ENCODE measurements at places on chromosomes 1 and 21.
A peak's percentile ranks its signal among the peaks of the same experiment; 100 is the strongest.

- DNase-seq, result no peak
Measured at GRCh38 chr1:101846820-101847219, 149.9 kb downstream of the OLFM3 start.

GRCh38 chr1:43466403-43466802 is 12.7 kb upstream of the HYI start:
- DNase-seq, result no peak

GRCh38 chr1:208885060-208885459 is 640.9 kb upstream of the PLXNA2 start:
- DNase-seq, result no peak

GRCh38 chr1:31373056-31373896 is at the start of gene FABP3:
Gene FABP3, minus strand, starts transcription at chr1:31373076. Its CDS starts 62 bp downstream, at chr1:31373014.
- DNase-seq, result no peak

DNA sequence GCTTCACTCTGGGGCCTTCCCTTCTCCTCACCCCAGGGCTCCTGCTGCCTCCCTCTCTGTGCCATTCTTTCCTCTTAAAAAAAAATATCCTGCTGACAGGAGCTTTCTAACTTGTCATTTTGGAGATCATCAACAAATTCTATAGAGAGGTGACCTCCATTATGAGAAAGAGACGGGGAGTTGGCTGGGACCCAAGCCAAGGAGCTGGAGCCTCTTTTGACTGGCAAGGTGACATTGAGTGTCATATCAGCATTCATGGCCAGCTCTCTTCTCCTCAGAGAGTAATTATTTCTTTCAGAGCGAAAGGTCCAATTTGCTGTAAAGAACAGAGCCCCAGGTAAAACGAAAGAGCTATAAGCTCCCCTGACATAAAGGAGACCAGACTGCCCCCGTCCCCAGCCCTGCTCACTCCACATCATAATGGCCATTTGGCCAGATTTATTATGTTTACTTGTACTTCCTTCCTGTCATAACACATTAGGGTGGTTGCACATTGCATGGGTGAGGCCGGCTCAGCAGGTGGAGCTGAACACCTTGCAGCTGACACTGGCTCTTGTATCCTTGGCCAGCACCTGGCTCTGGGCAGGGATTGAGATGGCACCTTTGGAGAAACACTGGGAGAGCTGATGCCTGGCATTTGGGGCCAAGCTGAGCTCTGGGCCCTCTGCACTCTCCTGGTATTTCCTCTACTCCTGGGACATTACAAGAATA is 404.0 kb upstream of the VAMP3 start:
- DNase-seq, result peak; percentile 62

- DNase-seq, result peak; percentile 67
Measured at GRCh38 chr1:215476541-215476940, 90.6 kb upstream of the KCTD3 start.

- no peak for DNase-seq
Measured at GRCh38 chr1:28280501-28280900, 21.2 kb downstream of the SESN2 start.

DNA sequence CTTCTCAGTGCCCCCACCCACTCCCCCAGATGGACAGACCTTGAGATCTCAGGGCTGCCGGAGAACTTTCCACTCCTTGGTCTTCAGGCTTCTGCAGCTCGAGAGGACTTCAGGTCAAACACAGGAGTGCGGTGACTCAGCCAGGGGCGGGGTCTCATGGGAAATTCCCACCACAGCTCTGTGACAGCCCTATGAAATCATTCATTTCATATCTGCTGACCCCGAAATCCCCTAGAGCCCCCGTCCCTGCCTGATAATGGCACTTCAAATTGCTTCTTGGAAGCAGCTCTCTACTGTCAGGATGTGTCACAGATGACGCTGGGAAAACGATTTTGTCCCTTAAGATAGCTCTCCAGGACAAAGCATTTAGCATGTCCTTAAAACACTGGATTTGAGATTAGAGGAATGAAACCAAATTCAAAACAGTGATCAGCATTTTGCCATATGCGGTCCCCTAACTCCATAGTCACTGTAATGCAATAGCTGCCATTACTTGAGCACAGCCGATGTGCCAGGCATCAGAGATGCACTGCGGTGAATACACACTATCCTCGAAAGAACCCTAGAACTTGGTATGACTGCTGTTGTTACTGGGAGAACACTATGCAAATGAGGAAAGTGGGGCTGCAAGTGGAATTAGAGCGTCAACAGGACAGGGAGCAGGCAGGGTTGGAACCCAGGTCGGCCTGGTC is at the start of gene TNFRSF9:
TSS of gene TNFRSF9 (minus strand) at position 95 of the 692 bp plus-strand sequence. CDS start 845 bp downstream, outside the sequence.
- DNase-seq, result no peak

DNA sequence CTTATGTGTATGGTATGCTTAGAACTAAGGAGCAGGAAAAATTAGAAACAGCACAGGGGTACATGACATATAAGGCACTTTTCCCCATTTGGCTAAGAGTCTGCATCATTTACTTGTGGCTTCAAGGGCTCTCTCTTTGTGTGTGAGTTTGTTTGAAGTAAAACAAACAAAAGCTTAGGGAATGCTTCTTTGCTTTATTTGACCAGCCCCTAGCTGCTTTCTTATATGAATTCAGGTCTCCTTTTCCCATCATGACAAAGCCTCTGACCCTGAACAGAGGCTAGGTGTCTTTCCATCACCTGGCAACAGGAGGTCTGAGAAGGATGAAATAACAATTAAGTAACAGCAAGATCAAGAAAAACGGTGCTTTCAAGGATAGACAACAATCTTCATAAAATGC is 643.8 kb upstream of the ADGRL2 start:
- no peak for DNase-seq

GRCh38 chr1:85153149-85153891 is 47.5 kb downstream of the SYDE2 start:
- DNase-seq, result no peak

DNA sequence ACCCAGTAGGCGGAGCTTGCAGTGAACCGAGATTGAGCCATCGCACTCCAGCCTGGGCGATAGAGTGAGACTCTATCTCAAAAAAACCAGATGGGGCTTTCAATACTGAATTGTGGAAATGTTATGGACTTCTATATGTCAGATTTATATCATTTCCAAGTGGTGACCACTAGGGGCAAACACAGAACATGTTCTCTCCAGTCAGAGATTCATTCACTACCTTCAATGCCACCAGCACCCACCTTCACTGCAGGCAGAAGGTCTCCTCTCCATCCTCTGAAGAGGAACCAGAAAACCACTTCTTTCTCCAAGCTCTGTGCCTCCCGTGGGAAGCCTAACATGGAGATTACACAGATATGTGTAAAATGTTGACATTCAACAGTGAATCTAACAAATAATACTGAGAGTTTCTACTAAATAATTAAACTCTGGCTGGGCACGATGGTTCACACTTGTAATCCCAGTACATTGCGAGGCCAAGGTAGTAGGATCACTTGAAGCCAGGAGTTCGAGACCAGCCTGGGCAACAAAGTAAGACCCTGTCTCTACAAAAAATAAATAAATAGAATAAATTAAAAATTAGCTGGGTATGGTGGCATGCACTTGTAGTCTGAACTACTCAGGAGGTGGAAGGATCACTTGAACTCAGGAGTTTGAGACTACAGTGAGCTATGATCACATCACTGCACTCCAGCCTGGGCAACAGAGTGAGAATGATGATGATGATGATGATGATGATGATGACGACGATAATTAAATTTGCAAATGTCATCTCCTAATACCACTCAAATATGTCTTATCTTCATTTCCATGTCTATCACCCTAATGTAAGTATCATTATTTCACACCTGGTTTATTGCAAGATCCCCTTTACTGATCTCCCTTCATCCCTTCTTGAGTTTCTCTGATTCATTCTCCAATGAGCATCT is 151.1 kb downstream of the ZNF281 start:
- peak; percentile 25 for DNase-seq

DNA sequence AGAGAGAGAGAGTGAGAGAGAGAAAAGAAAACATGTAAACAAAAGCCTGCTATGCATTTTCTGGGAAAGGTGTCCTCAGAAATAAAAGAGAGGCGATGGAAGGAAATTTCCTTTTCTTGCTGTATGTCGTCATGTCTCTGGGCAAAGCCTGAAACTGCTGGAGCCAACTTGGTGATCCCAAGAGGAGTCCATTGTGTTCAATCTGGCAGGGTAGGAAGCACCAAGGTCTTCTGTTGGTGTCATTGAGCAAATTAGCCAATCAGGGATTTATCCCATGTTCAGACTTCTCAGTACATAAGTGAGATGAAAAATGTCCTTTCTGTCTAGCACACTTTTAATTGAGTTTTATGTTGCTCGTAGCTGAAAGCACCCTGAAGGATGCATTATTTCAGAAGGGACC is 260.0 kb upstream of the KAZN start:
- DNase-seq, result no peak

GRCh38 chr1:213457733-213458132 is 406.7 kb downstream of the RPS6KC1 start:
- no peak for DNase-seq

GRCh38 chr1:63547621-63548294 is 24.4 kb downstream of the EFCAB7 start:
- no peak for DNase-seq

GRCh38 chr1:78843546-78843945 is 163.0 kb downstream of the ADGRL4 start:
- no peak for DNase-seq

DNA sequence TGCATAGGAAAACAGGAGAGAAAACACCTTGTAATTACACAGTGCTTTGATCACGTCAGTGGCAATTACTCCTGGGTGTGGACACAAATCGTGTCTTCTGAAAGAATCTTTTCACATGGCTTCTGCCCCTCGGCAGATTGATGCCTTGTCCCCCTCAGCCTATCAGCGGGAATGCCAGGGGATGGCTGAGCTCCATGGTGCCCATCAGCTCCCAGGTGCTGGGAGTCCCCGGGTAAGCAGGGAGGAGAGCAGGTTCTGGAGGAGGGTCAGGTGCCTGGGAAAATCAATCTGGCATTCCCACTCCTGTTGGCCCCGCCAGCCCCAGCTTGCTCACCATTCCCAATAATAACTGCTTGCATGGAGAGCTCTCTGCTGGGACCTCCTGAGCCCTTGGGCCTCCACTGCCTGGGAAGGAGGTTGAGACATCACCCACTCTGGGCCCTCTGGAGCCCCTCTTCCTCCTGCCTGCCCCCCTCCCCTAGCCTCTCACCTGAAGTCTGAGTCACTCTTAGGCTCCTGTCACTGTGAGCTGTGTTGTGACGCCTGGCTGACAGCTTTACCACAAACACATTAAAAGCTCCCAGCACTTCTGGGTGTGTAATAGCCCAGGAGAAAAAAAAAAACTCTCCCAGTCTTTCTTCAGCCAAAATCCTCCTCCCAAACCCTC is 4.9 kb downstream of the CAMK2N1 start:
- DNase-seq, result no peak

GRCh38 chr1:27135541-27136235 is 19.2 kb downstream of the SLC9A1 start:
- no peak for DNase-seq

DNA sequence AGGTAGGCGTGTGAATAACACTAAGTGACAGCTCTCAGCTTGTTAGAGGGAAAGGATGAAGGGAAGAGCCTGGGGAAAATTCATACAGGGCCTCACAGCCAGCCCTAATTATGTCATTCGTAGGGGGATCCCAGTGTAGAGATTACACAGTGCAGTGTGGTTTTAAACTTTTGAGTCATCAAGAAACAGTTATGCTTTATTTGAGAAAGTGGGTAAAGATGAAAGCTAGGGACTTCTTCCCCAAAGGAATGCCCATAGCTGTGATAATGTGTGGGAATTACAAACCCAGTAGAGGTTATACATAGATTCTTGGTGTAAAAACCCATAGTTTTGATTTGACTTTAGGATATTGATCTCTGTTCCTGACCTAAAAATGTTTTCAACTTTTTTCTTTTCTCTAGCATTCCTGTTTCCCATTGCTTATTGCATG is 1.9 kb downstream of the TTF2 start:
- DNase-seq, result no peak

- no peak for DNase-seq
Measured at GRCh38 chr1:37255868-37256267, 218.5 kb upstream of the ZC3H12A start.

GRCh38 chr1:14261395-14261794 is 337.1 kb upstream of the KAZN start:
- no peak for DNase-seq

- no peak for DNase-seq
Measured at GRCh38 chr1:22579541-22580155, 16.4 kb downstream of the EPHA8 start.

DNA sequence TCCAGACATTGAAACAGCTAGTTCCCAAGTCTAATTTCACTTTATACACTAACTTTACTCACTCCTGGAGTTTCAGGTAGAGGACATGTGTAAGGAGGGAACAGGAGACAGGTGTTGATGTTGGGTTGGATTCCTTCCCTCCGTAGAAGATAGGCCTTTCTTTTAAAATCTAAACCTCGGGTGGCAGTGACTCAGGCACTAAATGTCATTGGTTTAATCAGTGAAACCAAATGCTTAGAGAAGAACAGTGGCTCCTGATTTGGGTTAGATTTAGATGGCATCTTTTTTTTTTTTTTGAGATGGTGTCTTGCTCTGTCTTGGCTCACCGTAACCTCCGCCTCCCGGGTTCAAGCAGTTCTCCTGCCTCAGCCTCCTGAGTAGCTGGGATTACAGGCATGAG is 7.2 kb downstream of the CAP1 start:
- DNase-seq, result no peak

DNA sequence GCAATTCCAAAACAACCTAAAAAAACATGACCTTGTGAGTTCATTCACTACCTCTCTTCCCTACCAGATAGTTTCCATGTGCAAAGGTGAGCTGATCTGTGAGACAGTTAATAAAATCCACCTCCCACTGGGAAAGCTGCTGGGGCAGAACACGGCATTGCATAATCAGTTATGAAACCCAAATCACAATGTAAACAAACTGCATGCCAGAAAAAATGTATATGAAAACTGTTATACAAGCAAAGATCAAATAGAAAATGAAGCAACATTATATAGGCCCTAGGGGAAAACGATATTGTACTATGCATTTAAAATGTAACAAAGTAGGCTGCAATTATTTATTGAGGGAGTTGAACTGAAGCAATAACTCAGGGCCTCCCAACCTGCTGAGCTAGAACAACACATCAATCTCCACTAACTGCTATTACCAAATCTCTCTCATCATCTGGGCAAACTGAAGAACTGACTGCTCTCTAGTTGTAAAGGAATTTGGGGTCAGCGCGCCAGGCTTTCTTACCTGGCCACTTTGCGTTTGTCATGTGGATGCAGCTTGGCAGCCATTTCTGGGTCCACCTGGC is 31.0 kb downstream of the TRIT1 start:
- DNase-seq, result peak; percentile 52

DNA sequence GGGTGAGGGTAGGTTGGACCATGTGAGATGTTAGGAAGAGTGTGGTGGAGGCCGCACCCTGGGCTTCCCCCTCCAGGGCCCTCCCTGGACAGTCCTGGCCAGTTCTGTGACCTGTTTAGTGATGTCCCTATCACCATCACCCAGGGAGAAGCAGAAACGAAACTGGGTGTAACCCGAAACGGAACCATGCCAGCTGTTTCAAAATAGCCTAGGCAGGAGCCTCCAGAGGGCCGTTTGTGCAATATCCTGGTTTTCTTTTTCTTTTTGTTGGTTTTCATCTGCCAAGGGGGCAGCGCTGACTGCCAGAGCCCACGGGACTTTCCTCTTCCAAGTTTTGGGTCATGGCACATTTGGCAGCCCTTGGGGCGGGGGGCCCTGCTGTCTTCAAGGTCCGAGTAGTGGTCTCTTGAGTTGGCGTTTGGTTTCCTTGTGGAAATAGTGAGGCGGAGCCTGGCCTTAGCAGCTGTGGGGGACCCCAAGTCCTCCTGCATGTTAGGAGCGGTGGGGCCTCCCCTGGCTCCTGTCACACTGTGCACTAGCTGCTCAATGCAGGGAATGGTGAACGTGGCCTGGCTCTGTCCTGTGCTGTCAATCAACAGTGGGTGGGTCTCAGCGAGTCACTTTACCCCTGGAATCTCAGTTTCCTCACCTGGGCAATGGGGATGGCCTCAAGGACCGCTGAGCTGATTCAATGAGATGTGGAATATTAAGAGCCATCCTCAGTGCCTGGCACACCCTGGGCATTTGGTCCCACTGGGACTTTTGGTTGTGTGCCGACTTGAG is 90.7 kb downstream of the ARHGEF10L start:
- no peak for DNase-seq
